Prostate gland (tissue), 2 donors: ENCODE measurements at places on chromosomes 1 and 21.

- DNase-seq: no peak
Measured at GRCh38 chr21:29025328-29025713, 853 bp downstream of the USP16 start.

- no peak for DNase-seq
Measured at GRCh38 chr1:9942399-9942938, 722 bp downstream of the LZIC start.

DNA sequence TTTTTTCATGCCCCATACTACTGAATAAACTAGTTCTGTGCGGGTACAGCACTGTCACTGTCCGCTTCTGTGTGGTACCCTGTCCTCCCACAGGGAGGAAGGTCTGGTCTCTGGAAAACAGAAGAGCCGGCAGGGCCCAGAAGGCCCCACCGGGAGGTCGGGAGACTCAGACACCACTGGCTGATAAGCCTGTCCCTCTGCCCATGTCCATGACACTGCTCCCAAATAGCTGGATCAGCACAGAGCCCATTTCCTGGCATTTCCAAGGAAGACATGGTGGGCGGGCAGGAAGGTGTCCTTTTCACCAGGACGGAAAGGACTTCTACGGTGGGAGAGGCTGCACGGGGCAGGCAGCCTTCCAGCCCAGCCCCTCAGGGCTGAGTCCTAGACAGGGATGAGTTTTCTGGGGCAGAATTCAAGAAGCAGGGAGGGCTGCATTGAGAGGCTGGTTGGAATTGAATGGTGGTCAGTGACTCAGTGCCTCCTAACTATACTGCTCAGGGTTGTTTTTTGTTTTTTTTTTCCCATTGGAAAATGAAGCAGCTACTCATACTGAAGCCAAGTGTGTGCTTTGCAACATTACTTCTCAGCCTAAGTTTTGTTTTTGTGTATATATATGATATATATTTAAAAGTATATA lies 7.1 kb downstream of the PSRC1 start:
- no peak for DNase-seq

DNA sequence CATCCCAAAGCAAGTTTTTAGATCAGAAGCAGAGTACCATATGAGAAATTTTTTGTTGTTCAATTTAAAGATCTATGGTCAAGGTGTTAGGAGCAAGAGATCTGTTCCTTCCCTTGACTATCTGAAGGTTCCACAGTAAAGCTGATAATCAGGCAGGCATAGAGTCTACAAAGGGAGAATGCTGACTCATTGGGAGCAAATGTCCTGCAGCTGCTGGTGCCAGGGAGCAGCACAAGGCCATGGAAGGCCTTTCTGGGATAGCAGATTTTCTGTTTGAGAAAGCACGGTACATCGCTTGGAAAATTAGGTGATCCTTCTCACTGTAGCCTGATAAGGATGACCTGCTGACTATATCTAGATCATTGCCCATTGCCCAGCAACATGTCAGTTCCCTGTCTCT lies 210.1 kb upstream of the C1orf87 start:
- DNase-seq: no peak

- DNase-seq: no peak
Measured at GRCh38 chr1:106456832-106457231, 599.6 kb upstream of the PRMT6 start.

- DNase-seq: peak; percentile 55
Measured at GRCh38 chr1:89198491-89199072, at the start of gene GBP4. TSS of gene GBP4 (minus strand) at chr1:89198942. CDS start at chr1:89198834, 108 bp downstream.

DNA sequence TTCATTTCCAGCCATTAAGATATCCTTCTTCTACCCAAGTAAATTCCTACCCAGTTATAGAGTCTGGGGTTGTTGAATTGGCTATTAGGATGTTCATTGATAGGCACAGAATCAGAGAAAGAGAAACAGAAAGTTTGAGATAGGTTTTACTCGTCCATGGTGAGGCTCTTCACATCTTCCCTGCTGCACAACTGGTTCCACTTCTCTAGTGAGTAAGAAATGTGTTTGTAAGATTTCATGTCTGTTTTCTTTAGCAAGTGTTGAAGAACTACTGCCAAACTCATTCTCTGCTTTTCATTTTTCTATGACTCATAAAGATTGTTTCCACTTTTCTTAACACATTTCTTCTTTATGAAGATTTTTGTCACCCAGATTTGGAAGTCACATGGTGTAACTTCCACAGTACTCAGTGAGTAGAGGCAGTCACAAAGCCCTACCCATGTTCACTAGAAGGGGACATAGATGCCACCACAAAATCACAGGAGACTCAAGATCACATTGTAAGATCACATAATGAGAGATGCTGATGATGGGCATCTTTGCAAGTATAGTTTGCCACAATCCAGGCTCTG lies 152.3 kb downstream of the SNX7 start:
- no peak for DNase-seq

- no peak for DNase-seq
Measured at GRCh38 chr1:114102136-114102535, 51.5 kb downstream of the SYT6 start.

DNA sequence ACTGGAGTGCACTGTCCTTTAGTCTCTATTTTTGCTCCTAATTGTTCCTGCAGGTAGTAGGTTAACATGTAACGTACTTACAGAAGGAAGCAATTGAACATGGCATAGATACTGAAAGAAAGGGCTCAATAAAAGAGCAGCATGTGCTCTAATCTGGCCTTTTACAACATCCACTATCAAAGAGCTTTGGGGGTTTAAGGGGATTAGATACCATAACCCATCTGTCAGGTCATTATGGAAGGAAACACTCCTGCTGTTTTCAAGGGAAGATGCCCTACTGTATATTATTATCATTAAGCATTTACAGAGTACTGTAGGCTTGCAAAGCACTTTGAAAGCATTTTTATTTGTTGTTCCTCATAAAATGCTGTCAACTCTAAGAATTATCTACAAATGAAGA lies 152.8 kb downstream of the TTLL7 start:
- DNase-seq: no peak

DNA sequence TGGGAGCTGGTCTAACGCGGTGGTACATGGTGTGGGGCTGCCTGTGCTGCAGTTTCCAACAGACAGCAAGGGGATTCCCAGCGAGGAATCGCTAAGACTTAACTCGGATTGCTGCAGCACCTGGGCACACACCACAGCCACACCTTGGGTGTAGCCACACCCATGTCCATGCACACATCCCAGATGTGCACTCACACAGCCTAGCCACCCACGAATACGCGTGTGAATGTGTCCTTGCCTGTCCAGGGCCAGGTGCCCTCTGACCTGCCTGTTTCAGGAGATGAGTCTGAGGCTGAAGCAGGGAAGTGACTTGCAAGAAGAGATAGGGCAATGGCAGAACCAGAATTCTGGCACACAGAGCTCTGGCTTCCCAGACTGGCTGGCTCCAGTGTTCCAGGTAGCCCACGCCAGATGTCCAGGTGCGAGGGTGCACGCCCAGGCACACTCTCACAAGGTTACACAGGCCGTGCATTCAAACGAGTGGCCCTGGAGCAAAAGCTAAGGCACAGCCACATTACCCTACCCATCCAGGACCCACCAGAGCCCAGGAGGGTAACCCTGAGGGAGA lies 272.7 kb downstream of the TRABD2B start:
- no peak for DNase-seq

- peak; percentile 58 for DNase-seq
Measured at GRCh38 chr1:113210248-113210647, 137.2 kb downstream of the LRIG2 start.

- no peak for DNase-seq
Measured at GRCh38 chr1:153803470-153804056, 28.4 kb downstream of the SLC27A3 start.

- no peak for DNase-seq
Measured at GRCh38 chr1:88650676-88651418, 33.2 kb upstream of the PKN2 start.

DNA sequence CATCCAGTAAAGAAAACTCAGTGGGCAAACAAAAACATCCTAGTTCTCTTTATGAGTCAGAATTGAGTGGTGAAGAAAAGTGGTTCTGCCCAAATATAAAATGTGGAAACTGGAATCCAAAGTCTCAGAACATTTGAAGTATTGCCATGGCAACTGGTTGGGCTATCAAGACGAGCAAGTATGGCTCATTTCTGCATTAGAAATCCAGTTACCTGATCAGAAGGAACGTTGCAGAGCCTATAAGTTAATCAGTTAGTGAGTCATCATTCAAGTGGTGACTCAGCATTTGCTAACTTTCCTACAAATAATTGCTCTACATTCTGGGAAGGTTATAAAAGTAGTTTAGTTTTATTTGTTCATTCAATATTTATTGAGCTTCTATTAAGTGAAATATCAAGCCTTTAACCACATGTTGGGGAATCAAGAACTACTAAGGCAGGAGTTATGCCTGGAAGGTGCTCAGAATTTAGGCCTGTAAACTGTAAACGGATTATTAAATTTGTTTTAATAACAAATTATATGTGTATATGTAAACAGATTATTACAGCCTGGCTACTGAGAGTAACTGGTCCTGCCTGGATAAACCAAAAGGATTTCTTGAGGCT lies 104.3 kb downstream of the PAPPA2 start:
- DNase-seq: peak; percentile 11

DNA sequence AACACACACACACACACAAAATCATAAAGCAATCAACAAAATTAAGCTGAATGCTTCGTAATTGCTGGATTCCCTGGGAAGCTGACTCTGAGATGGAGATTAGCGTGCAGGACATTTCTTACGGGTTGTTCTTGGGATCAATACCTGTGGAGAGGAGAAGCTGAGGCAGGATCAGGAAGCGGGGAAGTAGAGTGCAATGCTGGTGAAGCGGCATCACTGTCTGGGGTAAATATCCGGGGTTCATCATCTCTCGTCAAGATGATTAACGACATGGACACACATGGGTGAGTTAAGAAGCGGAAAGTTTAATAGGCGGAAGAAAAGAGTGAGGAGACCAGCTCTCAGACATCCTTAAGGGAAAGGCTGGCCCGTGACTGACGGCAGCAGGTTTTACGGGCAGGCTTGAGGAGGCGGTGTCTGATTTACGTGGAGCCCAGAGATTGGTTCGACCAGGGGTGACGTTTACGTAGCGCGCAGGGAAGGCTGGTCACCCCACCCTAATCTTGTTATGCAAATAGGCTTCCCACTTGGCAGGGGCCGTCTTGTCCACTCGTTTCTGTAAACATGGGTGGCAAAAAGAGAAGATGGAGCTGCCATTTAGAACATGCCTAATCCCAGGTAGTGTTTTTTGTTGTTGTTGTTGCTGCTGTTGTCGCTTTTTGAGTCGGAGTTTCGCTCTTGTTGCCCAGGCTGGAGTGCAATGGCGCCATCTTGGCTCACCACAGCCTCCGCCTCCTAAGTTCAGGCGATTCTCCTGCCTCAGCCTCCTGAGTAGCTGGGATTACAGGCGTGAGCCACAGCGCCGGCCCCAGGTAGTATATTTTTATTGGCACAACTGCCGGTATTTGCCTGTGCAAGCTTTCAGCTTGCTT lies 135.6 kb upstream of the KCNJ15 start:
- no peak for DNase-seq

- no peak for DNase-seq
Measured at GRCh38 chr1:832136-832535, 91.6 kb upstream of the SAMD11 start.

- DNase-seq: no peak
Measured at GRCh38 chr1:108541861-108542260, 18.0 kb upstream of the EEIG2 start.

DNA sequence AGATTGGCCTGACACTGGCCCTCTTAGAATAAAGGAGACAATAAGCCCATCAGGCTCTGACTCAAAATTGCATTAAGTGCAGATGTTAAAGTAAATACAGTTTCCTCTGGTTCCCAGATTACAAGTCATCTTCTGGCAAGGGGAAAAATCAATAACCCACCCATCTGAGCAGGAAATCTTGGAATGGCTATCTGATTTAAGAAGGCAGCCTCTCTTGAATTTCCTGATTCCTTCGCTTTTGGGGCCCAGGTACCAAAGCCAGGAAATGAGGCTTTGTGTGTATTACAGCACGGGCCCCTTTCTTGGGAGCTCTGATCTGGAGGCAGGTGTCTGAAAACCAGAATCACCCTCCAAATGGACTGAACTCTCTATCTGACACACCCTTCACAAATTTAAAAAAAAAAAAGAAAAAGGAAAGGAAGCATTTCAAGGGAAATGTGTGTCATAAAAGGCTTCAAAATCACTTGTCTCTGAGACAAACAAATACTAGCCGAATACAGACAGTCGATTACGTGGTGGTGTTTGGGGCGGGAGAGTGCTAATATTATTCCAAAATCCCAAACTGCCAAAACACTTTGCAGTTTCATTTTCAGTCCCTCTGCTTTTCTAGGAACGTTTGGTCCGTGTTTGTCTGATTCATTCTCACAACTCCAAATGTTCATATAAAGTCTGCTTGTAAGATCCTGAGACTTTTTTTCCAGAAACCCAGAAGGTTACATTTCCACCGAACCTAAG lies 240.9 kb upstream of the CAMK1G start:
- no peak for DNase-seq

GRCh38 chr1:89191314-89191713 lies 7.4 kb downstream of the GBP4 start:
- no peak for DNase-seq

- no peak for DNase-seq
Measured at GRCh38 chr21:46356494-46357334, 32.8 kb downstream of the PCNT start.

- DNase-seq: no peak
Measured at GRCh38 chr1:17045150-17045549, 8.7 kb downstream of the SDHB start.

DNA sequence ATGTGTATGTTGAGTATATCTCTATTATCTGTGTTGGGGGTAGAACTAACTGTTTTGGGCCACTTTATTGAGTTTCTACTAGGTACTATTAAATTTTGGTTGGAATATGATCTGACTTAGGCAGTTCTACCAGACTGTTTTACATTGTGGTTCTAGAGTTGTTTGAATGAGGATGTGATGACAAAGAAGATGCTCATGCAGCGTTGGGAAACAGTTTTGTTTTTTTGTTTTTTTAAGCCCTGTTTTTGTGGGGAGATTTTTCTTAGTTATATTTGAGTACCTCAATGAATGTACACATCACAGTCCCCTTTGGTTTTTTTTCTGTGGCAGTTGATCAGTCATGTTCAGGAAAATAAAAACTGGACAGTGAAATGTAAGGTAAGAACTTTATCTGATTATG lies 40.1 kb downstream of the TMED5 start:
- DNase-seq: no peak

GRCh38 chr1:171366085-171366484 lies 52.1 kb downstream of the FMO4 start:
- DNase-seq: no peak

GRCh38 chr21:35394634-35395369 lies 345.7 kb upstream of the RUNX1 start:
- DNase-seq: no peak

- no peak for DNase-seq
Measured at GRCh38 chr1:215054266-215054665, 28.3 kb upstream of the KCNK2 start.

DNA sequence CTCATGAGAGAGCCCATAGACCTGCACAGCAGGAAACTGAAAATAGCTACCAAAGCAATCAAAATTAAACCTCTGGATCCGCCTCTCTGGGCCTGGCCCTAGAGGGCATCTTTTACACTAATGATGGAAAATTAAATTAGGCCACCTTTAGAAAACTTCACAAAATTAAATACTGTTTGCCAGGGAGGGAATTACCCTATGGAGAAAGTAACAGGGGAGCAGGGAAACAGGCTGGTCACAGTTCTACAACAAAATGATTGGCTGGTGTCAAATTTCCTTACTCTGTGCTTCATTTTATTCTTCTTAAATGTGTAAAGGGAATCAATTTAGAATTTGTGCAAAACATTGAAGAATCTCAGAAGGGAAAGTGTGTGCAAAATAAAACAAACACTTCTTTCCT lies 62.4 kb downstream of the SPATA46 start:
- DNase-seq: no peak

- DNase-seq: no peak
Measured at GRCh38 chr1:23529146-23530086, 1.6 kb downstream of the E2F2 start.
